ENCODE measurements at places on chromosomes 2 and 18. TPM values are rescaled to one million over a fixed set of nuclear protein-coding genes. Genes with fewer than 3 reads are reported as not detected.

ASPRV1 gene
- total RNA-seq, result 1.1 TPM

EMX1 gene
- 3.1 TPM for total RNA-seq

TMEM17 gene
- total RNA-seq, result 3.2 TPM

SRD5A2 gene
- not detected for total RNA-seq

GYPC gene
- total RNA-seq, result 0.66 TPM

RGPD4 gene
- total RNA-seq, result 0.07 TPM

AGFG1 gene
- 72.5 TPM for total RNA-seq

MFSD2B gene
- 0.39 TPM for total RNA-seq

FBXO48 gene
- 0.91 TPM for total RNA-seq

RGPD3 gene
- total RNA-seq, result 0.15 TPM

CCDC121 gene
- total RNA-seq, result 2.1 TPM

- no peaks in the 10 kb centered on the region for H3K36me3 ChIP-seq
- H3K4me3 ChIP-seq, result no peak overlapping the region
- no peak overlapping the region for H3K27ac ChIP-seq
- DNase-seq, result no peak
- no peaks in the 10 kb centered on the region for H3K27me3 ChIP-seq
Measured at GRCh38 chr2:232342635-232343565, 35.7 kb upstream of the ALPP start.

DNA sequence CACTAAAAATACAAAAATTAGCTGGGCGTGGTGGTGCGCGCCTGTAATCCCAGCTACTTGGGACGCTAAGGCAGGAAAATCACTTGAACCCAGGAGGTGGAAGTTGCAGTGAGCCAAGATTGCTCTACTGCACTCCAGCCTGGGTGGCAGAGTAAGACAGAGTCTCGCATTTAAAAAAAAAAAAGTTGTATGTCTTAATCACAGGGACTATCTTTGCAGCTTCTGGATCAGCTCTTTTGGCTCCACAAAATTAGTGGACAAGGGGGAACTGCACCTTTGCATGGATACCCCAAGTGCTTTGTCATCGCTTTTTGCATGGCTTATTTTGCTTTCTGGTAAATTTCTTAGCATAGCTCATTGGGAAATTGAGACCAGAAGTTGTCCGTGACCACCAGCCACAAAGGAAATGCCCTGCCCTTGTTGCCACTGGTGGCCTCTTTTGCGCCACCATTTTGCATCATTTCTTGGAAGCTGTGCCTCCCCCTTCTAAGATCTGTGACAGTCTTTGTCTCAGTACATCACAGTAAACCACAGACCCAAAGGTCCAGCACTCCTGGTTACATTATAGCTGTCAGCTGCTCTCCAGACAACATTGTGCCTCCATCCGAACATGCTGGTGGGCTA is 43.9 kb upstream of the PCBP1 start:
- H3K27me3 ChIP-seq, result no peaks in the 10 kb centered on the region
- DNase-seq, result no peak
- H3K27ac ChIP-seq, result no peak overlapping the region

DNA sequence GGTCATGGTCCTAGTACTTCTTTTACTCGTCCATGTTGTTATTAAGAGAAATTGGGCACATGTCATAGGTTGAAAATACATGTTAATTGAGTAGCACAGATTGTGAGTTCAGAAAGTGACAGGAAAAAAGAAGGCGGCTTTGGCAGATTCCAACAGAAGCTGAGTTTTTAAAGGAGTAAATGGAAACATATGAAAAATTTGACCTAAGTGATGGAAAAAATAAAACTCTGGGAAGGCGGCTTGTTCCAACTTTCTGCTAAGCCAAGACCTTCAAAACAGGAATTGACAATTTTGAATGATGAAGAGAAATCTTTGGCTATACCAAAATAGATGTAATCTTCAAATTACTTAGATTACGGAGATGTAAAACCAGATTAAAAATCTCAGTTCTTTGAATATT is 868.0 kb downstream of the EPHA4 start:
- H3K27me3 ChIP-seq, result no peaks in the 10 kb centered on the region
- H3K36me3 ChIP-seq, result no peaks in the 10 kb centered on the region
- no peak overlapping the region for H3K4me3 ChIP-seq

DNA sequence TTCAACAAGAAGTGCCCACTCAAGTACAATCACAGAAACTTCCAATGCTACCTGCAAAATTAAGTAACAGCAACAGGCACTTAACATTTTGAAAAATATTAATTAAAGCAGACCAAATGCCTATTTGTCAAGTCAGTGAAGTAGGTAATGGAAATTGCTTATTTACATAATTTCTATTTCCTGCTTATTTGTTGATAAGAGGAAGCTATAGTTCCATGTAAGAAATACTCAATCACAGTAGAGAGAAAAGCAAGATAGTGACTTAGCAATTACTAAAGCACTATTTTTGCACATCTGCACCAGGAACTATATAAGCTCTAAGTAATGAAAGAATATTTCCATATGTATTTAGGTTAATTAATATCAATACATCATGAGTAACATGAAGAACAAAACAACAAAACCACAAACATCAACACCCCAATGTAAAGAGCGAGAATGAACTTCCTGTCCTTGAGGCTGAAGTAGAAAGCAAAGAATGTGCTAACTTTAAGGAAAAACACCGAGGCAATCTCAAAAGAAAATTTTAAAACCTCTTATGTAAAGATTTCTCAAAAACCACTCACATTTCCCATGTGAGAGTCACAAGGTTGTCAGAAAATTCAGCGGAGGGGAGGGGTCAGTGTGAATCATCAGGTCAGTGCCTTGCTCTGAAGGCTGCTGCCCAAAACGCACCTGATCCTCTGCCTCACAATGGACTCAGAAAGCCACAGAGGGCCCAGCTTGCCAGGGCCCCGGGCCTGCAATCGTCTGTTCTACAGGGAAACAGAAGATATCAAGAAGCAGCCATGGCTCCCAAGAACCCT is 12.5 kb downstream of the NPC1 start:
- H3K4me1 ChIP-seq, result no peaks in the 10 kb centered on the region
- no peak for DNase-seq
- no peak overlapping the region for H3K4me3 ChIP-seq
- H3K27ac ChIP-seq, result no peak overlapping the region
- no peaks in the 10 kb centered on the region for H3K27me3 ChIP-seq

DNA sequence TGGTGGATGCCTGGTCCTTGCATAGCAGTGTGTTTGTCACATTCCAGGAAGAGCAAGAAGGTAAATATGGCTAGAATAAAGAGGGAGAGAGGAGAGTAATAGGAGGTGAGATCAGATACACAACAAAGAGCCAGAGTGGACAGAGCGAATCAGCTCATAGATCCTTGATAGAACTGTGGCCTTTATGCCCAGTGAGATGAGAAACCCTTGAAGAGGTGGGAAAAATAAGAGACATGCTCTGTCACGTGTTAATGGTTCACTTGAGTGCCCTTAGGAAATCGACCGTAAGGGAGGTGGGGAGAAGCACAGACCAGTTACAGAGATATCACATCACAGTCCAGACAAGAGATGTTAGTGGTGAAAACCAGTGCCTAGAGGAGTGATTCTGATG is 84.7 kb upstream of the RAB27B start:
- no peak overlapping the region for H3K4me3 ChIP-seq
- H3K27ac ChIP-seq, result no peak overlapping the region
- no peak for DNase-seq
- H3K36me3 ChIP-seq, result no peaks in the 10 kb centered on the region
- no peaks in the 10 kb centered on the region for H3K27me3 ChIP-seq

Measured in HCT116 (cell line).